ENCODE measurements at places on chromosomes 3 and 15. TPM values are rescaled to one million over a fixed set of nuclear protein-coding genes. Genes with fewer than 3 reads are reported as not detected.

Gene CASR
- polyA plus RNA-seq: 1.5 TPM

GRCh38 chr15:75947092-75947491 is 43.4 kb downstream of the FBXO22 start:
- DNase-seq: no peak

GRCh38 chr15:69836526-69837230 is 261.0 kb downstream of the TLE3 start:
- DNase-seq: no peak

GRCh38 chr3:195511136-195511535 is 32.0 kb downstream of the PPP1R2 start:
- no peak for DNase-seq

Gene GOLGA6L2
- polyA plus RNA-seq: not detected

GRCh38 chr15:27768732-27769475 is 330.2 kb downstream of the OCA2 start:
- no peak for DNase-seq

DNA sequence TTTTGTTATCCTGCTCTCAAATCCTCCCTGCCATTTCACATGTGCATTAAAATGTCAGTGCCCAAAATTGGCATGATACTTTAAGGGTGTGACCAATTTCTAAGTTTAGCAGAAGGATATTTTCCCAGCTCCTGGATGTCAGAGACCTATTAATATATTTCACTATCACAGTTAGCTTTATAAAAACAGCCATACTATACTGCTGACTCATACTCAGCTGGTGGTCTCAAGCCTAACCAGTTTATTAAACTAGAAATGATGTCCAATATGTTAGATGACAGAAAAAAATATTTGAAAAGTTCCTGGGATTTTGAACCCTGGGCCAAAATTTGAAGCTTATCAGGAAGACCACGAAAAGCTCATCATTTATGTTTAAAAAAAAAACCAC is 60.9 kb upstream of the ZNF280D start:
- DNase-seq: no peak

GRCh38 chr15:100635406-100636071 is 33.1 kb downstream of the ASB7 start:
- no peak for DNase-seq

DNA sequence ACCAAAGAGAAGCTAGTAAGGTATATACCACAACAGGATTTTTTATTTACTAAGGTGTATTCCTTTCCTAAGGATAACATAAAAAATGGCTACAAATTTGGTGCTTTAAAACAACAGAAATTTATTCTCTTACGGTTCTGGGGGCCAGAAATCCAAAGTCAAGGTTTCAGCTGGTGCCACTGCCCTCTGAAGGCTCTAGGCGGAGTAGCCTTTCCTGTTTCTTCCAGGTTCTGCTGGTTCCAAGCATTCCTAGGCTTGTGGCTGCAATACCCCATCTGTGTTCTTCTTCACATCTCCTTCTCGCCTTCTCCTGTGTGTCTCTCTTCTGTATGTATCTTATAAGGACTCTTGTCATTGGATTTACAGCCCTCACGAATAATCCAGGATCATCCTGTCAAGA is 549.9 kb downstream of the GRM7 start:
- DNase-seq: no peak

DNA sequence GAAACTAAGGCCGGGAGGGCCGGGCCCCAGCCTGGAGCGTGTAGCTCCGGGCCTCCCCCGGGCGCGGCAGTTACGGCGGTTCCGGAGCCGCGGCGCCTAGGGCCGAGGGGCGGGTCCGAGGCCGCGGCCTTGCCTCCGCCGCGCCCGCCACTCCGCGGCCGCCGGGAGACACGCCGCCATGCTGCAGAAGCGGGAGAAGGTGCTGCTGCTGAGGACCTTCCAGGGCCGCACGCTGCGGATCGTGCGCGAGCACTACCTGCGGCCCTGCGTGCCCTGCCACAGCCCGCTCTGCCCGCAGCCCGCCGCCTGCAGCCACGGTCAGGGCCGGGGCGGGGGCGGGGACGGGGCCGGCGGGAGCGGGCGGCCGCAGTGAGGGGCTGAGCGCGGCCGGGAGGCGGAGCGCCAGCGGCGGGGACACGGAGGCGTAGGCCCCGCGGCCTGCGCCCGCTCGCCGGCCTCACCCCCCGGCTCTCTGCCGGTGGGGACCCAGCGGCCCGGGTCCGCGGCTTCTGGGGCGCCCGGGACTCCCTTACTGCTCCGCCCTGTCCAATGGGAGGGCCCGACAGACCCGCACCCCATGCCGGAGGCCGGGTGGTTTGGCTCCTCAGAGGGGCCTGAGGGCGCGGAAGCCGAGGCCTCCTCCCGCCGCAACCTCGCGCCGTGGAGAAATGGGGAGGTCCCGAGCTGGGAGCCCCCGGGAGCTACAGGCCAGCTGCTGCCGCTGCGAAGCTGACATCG is at the start of gene DIS3L:
Gene DIS3L, plus strand, starts transcription at position 150 of the 738 bp plus-strand sequence. Its CDS starts 29 bp downstream, at position 179.
- DNase-seq: peak; percentile 56
